ENCODE measurements at places on chromosomes 5 and 9. TPM values are rescaled to one million over a fixed set of nuclear protein-coding genes. Genes with fewer than 3 reads are reported as not detected.

Gene ZBTB43
- total RNA-seq = 12.8 TPM

Gene IGFBPL1
- total RNA-seq = not detected

Gene ADAMTSL2
- 0.88 TPM for total RNA-seq

Gene SHISAL2B
- not detected for total RNA-seq

Gene BICD2
- 63.7 TPM for total RNA-seq

Gene PCDHB15
- total RNA-seq = 0.44 TPM

Gene CAVIN4
- 0.08 TPM for total RNA-seq

Gene SPINK7
- total RNA-seq = 138 TPM

Gene BTNL3
- not detected for total RNA-seq

Gene OR13C4
- total RNA-seq = not detected

Gene ADGRD2
- total RNA-seq = 0.08 TPM

Gene SAXO1
- not detected for total RNA-seq

Gene SRP19
- total RNA-seq = 29.7 TPM

Gene SPACA9
- 11.2 TPM for total RNA-seq

Gene BHMT2
- total RNA-seq = 0.72 TPM

Gene GRM6
- not detected for total RNA-seq

Gene DRD1
- total RNA-seq = not detected

Gene PTPN3
- total RNA-seq = 11.0 TPM

Gene MXD3
- 7.8 TPM for total RNA-seq

Gene SPEF2
- total RNA-seq = 1.6 TPM

Gene NPR3
- 12.6 TPM for total RNA-seq

- ATAC-seq = no peak
These were observed 42.1 kb upstream of the DAB2 start for GRCh38 chr5:39466846-39467245.

DNA sequence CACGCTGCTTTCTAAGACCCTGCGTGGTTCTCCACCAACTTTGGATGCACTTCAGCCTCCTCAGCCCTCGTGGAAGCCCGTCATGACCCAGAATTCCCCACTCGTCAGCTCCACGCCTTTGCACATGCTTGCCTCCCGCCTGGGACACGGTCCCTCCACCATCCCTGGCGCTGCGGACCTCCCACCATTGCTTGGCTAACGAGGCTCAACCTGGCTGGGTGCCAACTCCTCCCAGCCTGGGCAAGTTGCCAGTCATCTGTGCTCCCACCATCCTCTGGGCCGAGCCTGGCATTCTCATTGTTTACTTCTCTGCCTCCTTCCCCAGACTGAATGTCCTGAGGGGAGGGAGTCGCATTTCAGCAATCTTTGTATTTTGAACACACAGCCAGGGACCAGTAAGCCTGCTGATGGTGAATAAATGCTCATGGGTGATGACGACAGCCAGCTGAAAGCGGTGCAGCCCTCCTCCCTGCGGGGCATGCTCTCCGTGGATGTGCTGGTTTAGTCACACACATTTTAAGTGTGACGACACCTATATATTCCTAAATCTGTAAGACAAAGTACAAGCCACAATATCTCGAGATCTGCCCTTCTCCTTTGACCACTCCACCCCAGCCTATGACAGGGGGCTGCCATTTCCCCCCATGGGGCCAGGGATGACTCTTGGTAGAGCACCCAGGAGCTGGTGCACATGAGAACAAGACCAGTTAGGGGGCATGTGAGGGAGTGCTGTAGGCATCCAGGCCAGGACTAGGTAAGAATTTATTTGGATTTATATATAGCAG is 37.6 kb downstream of the ANKRD33B start:
- peak; percentile 70 for ATAC-seq

DNA sequence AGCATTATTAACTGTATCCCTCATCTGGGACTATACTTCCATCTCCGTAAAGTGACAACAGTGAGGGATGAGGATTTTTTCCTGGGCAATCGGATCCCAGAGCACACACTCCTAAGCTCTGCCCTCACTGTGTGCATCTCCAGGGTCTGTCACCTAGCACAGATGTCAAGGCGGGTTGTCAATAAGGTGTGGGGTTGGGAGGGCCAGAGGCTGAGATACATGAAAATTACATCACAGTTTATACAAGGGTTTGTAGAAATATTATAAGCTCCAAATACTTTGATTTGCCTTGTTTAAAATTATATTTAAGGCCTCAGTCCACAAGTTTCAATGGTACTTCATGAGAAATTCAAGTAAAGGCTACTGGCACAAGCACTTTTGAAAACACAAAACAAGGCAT is 4.5 kb downstream of the ADAMTS12 start:
- no peak for ATAC-seq

- ATAC-seq = no peak
These were observed 306.5 kb upstream of the ITGA1 start for GRCh38 chr5:52481201-52481600.

DNA sequence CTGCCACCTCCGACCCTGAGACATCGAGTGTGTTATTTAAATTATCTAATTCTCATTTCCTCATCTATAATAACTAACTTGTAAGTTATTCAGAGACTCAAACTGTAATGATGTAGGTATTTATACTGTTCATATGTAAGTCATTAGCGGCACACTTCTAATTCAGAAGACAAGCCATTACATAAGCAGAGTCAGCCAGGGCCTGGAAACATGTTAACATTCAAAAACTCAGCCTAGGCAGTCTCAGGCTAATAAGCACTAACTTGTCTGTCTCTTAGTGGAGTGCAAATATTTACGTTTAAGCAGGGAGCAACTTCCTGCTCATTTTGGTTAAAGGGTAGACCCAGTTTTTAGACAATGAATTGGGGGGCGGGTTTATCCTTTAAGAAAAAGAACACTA is 598.4 kb downstream of the ACTL7B start:
- ATAC-seq = no peak

DNA sequence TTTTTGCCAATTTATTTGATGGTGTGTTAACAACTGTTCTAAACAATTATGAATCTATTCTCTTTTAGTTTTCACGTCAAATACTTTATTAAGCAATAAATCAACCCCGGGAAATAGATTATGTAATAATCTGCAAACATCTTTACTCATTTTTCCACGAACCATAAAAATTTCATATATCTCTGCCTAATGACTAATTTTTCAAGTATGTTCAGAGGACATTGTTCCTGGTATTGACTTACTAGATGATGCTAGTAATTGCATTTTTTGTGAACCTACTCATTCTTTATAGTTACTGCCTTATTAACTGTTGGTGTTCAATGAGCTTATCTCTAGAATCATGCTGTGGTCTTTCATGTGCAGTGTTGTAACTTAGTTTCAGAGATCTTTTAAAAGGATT is 41.0 kb upstream of the FBN2 start:
- ATAC-seq = no peak

GRCh38 chr5:66224274-66224673 is 80.2 kb downstream of the SREK1 start:
- peak; percentile 75 for ATAC-seq

DNA sequence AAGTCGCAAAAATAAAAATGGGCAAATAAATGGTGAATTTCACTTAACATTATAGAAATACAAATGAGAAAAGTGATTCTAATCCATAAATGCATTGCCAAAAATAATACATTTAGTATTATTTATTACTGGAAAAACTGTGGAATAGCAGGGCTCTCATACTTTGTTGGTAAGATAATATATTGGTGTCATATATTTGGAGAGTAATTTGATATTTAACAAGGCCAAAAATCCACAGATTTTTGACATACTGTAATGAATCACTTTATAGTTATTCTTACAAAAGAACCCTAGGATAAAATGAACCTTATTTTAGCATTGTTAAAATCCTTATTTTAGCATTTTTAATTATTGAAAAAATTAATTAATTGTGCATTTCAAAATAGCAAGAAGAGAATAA is 397.2 kb upstream of the DAB2 start:
- ATAC-seq = no peak

DNA sequence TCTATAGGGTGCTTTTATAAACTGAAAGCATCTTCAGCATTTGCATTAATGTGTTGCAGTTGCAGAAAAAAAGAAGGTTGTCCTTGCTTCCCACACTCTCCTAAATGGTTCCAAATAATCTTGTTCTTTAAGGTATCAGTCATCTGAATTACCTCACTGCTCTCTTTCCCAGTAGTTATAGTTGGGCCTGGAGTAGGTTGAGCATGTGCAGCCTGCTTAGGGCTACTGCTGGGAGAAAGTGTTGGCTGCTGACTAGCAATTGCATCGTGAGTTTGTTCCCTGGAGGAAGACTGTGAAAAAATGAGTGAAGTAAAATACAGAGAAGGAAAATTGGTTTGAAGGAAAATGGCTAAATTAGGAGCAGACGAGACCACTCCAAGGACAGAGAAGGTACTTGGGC is 74.5 kb downstream of the PRR16 start:
- no peak for ATAC-seq

- ATAC-seq = no peak
These were observed 474.7 kb downstream of the DIRAS2 start for GRCh38 chr9:90167914-90168313.

DNA sequence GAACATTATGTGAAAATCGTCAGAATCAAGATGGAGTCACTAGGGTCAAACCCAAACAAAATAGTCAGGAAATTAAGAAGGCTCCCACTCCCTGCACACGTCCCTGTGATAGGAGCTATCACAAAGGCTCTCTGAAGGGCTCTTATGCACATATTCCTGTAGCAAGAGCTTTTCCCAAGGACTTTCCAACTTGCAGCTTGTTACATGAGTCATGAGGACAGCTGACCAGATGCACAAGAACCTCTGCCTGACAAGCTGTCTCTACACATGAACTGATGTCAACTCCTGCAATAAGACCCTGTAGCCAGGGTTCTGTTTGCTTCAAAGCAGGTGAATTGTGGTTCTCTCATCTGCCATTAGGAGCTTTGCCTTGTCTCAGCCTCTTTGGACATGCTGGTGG is 122.4 kb downstream of the OLFM1 start:
- no peak for ATAC-seq

- ATAC-seq = no peak
These were observed 3.3 kb downstream of the SLF1 start for GRCh38 chr5:94621763-94622162.

DNA sequence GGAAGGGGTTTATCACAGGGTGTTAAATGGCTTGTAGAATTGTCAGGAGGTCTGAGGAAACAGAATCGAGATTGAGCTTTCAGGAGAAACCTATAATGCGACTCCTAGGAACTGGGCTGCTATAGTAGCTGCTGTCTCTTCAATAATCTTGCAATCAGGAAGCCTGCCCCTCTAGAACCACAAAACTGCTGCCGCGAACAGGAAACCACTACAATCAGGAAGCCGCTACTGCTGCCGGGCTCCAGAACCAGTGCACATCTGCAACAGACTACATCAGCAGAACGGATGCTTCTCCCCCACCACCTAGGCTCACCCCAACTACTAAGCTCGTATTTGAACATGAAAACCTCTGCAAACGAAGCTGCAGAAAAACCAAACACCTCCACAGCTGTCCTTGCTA is 31.6 kb downstream of the TNFSF8 start:
- peak; percentile 44 for ATAC-seq

GRCh38 chr9:132171702-132172101 is 9.8 kb downstream of the NTNG2 start:
- no peak for ATAC-seq

DNA sequence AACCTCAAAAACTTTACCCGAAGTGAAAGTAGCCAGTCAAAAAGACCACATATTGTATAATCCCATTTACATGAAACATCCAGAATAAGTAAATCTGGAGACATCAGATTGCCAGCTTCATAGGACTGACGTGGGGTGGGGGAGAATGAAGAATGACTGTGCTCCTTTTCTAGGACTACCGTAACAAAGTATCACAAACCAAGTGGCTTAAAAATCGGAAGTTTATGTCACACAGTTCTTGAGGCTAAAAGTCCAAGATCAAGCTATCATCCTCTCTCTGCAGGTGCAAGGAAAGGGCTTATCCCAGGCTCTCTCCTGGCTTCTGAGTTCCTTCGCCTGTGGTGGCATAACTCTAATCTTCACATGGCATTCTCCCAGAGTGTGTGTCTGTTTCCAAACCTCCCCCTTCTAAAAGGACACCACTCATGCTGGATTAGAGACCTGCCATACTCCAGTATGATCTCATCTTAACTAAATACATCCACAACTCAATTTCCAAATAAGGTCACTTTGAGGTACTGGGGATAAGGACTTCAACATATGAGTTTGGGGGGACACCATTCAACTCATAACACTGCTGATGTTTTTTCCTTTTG is 25.5 kb downstream of the ADAM19 start:
- peak; percentile 27 for ATAC-seq

GRCh38 chr5:110159202-110159601 is 469.5 kb downstream of the MAN2A1 start:
- no peak for ATAC-seq

- peak; percentile 6 for ATAC-seq
These were observed 62.3 kb upstream of the ZFR start for GRCh38 chr5:32506799-32507198.

DNA sequence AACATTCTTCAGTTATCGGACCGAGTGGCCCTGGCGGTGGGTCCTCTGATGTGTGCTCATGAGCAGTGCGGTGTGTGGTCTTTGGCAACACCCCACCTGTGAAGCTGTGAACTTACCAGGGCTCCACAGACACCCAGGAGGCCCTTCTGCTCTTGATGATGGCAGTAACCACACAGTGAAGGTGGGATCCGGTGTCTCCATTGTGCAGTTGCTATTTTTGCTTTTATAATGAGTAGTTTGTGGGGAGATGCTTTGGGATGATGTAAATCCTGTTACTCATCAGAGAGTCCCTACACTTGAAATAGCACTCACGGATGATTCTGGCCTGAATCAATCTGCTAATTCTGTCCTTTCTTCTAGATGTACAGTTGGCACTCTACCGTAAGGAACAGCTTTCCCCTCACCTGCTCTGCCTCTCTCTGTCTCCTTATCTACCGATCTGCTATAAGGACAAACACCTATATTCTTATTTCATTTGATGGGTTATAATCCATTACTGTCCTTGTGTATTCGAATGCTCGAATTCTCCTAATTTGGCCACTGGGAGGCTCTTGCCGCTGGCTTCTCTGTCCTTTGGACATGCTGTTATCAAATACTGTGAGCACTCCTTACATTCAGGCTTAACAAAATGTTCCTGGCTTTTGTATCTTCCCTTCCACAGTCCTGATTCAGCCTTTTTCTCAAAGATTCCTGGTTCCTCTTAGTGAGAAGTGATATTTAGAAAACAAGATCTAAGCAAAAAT is 20.2 kb downstream of the ATPSCKMT start:
- no peak for ATAC-seq

GRCh38 chr5:111548348-111548950 is 36.1 kb upstream of the STARD4 start:
- no peak for ATAC-seq

DNA sequence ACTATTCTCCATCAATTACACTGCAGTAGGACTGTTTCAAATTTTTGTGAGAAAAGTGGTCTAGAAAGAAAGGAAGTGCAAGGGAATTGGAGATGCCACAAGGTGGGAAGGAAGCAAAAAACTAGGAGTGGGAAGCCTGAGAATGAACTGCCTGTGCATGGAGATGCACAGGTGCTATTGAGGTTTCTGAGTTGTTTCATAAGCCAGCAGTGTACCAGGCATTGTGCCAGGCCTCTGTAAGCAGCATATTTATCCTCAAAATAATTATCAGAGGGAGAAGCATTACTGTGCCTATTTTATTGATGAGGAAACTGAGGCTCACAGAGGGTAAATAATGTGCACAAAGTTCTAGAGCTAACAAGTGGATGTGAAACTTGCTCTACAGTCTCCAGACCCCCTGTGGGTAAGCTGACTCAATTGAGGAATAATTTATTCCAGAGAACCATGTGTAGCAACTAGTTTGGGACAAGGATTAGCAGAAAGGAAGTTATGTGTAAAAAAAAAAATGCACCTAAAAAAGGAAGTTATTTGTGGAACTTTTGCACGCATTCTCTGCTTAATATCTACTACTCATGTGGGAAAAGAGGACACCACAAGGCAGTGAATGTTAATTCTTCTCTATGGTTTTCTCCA is 96.7 kb downstream of the SNCAIP start:
- ATAC-seq = no peak

All from esophagus mucosa (tissue), 1 donor.